Dorsolateral prefrontal cortex (tissue), 122 donors: ENCODE measurements at places on chromosomes 5 and 9. TPM values are rescaled to one million over a fixed set of nuclear protein-coding genes. Genes with fewer than 3 reads are reported as not detected.
A peak's percentile ranks its signal among the peaks of the same experiment; 100 is the strongest.

GRCh38 chr9:125890826-125891225 is 143.7 kb downstream of the PBX3 start:
- DNase-seq: no peak

DNA sequence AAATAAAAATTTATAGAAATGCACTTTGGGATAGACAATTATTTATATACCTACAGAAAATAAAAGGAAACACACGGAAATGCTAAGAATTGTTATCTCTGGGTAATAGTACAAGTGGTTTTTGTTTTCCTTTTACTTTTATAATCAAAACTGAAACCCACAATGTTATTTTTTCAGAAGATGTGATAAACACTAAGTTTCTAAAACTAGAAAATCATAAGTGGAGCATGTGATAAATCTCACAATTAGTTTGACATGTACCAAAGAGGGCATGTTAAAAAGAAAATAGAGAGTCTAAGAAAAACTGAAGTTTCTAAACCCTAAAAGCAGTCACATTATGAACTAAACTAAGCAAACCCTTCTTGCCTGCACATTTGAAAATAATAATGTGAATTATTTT is 61.1 kb downstream of the OXCT1 start:
- DNase-seq: no peak

The WNK2 gene
- 147 TPM for total RNA-seq

DNA sequence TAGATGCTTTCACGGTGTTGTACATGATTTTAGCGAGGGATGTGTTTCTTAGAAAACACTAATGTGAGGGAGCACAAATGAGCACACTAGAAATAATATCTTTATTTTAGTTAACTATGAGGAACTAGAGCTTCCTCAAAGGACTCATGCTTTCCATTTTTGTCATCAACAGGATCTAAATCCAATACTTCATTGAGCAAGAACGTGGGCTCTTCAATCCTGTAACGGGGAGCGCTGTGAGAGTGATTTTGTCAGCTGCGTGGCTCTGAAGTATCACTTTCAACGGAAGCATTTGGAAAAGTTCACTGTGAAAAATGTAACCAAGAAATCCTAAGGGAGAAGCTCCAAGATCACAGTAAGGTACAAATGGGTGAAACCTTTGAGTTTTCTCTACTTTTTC is 93.2 kb downstream of the LIX1 start:
- no peak for DNase-seq

DNA sequence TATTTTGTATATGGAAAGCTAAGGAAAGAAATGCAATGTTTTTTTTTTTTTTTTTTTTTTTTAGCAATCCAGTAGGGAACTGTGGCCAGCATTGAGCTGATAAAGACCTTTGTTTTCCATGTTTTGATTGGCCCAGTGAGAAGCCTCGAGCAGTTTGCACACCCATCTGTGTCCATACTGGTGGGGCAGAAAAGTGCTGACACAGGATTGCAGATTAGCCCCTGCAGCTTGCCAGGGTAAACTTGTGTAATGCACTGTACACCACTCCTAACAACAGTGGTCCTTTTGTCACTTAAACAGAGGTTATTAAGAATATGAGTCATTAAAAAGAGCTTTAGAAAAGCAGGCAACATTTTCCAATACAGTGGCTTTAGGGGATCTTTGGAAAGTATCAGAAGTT is 132.8 kb upstream of the CDKN2B start:
- DNase-seq: no peak

DNA sequence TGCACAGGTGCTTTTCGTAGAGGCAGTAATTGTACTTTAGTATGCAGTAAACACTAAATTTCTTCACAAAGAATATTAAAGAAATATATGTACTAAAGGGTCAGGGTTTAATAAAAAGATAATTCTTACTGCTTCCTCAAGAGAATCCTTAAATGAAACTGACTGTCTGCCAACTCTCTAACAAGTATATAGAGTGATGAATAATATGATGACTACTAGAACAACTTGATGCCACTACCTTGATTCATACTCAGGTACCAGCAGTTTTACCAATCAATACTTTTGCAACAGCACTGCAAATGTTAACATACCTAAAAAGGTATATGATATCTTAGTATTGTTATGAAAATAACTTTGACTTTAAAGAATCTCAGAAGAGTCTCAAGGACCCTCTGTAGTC is 3.8 kb downstream of the YIPF5 start:
- no peak for DNase-seq

DNA sequence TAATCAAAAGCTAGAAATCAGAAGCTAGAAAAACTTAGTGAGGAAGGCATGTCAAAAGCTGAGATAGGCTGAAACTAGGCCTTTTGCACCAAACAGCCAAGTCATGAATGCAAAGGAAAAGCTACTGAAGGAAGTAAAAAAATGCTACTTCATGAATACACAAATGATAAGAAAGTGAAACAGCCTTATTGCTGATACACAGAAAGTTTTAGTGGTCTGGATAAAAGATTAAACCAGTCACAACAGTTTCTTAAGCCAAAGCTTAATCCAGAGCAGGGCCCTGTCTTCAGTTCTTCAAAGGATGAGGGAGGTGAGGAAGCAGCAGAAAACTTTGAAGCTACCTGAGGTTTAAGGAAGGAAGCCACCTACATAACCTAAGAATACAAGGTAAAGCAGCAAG is 102.5 kb upstream of the SH3GL2 start:
- DNase-seq: no peak

The RPL7A gene
- 680 TPM for total RNA-seq

GRCh38 chr5:43104057-43104456 is 16.7 kb upstream of the ZNF131 start:
- DNase-seq: no peak

The CD14 gene
- 12.0 TPM for total RNA-seq

The PRRX2 gene
- total RNA-seq: 0.44 TPM

The IRX1 gene
- total RNA-seq: not detected

GRCh38 chr5:149294872-149295829 is 23.5 kb downstream of the AFAP1L1 start:
- DNase-seq: no peak

DNA sequence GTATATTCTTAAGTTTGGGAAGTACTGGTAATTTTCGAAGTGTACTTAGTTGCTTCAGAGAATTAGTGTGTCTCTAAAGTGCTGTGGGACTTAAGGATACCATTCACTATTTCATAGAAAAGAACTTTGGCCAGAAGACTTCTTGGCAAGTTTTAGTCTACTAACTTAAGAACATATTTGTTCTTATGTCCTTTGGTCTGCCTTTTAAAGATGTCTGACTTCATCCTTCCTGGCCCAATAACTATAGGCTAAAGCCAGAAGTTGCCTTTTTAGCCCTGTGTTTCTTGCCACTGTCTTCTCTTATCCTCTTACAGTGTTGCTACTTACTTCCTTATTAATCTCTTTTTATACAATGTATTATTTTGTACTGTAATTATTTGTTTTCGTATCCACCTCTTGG is 6.3 kb downstream of the RBM27 start:
- DNase-seq: no peak

The EQTN gene
- total RNA-seq: 1.2 TPM

The TMED9 gene
- 78.9 TPM for total RNA-seq

The GLDC gene
- 16.6 TPM for total RNA-seq

The OGN gene
- 0.52 TPM for total RNA-seq

GRCh38 chr5:97167435-97167834 is 15.6 kb downstream of the RIOK2 start:
- DNase-seq: no peak

- DNase-seq: no peak
Measured at GRCh38 chr9:123406691-123407216, 50.8 kb downstream of the CRB2 start.

GRCh38 chr5:104421431-104421830 is 858.8 kb upstream of the NUDT12 start:
- no peak for DNase-seq

The AK6 gene
- 21.9 TPM for total RNA-seq

DNA sequence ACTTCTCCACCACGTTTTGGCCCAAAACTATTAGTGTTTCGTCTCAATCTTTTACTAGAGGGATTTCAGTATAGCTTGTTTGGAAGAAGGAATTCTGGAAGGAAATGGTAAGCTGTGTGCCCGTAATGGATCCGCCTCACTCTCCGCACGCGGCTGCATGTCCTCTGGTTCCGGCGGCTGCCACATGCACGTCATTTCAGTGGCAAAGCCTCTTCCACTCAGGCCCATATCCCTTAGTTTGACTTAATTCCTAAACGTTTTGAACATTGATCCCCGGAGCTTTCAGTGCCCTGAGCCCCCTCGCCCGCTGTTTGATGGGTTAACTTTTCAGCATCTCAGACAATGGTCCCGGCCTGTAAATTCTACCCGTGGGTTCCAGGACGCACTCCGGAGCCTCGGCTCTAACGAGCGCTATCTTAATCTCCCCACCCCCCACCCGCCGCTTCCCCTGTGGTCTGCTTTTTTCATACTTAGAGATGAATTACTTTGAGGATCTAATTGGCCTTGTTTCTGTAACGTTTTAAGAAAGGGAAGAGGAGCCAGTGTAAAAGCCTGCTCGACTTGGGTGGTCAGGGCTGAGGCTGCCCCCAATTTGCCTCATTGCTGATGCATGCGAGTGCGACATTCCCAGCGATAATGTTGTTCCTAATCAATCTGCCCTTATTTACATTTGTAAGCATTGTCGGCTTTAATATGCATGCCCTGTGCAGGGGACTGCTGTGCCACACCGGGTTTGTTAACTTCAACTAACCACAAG is 4.6 kb downstream of the PTCH1 start:
- no peak for DNase-seq

- DNase-seq: no peak
Measured at GRCh38 chr5:83972236-83972635, 251.6 kb upstream of the HAPLN1 start.

GRCh38 chr5:65992630-65993029 is 66.3 kb downstream of the ERBIN start:
- no peak for DNase-seq

The C6 gene
- total RNA-seq: 0.27 TPM

The PDCD1LG2 gene
- total RNA-seq: 0.65 TPM

DNA sequence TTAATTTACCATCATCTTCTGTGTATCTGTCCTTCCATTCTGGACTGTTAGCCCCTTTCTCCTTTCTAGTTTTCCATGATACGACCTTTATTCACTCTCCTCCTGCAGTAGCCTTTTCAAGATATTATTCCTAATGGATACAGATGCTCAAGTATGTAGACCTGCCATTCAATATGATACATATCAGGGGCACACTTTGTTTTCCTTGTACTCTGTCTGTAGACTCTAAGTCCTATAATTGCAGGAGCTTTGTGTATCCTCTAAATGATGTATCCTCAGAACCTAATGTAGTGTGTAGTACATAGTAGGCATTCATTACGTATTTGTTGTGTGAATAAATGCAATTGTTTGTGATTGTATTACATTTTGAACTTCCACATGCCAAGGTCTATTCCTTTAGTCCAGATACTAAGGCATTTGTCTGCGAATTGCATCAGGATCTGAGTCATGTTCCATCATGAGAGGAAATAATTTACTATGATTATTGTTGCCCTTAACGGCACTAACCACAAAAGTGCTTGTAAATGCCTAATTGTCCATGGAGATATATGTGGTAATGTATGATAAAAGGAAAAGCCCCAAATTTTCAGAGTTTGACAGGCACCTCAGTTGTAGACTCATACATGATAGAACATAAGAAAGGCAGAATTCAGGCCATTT is 57.1 kb upstream of the IZUMO3 start:
- no peak for DNase-seq

DNA sequence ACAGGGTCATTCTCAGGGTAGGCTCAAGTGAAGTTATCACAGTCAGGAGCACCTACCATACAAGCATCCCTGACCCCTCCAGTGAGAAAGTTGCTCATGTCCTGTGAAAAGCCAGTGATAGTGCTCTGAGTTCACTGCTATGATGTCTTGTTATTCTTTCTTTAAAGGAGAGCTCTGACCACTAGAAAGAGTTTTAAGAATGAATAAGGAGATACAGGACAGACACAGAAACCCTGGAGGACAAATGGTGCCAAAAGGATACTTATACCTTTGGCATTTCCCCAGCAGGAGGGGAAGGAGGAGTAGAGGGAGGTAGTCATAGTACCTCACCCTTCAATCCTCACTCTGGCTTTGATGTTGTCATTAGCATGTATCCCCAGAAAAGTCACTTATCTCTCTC is 84.0 kb upstream of the AGXT2 start:
- no peak for DNase-seq

DNA sequence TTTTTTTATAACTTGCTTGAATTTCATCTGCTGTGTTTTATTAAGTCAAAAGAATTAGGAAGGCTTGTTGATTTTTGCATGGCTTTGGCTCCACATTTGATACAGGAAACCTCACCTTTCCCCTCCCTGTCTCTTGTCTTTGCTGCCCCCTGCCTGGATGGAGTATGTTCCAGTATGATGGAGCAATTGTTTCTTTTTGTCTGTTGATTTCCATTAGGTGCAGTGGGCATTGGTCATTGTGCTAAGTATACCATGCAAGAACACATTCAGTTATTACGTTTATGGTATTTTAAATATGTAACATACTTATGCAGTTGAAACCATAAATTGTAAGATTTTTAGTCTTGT is 19.6 kb downstream of the TJP2 start:
- no peak for DNase-seq

DNA sequence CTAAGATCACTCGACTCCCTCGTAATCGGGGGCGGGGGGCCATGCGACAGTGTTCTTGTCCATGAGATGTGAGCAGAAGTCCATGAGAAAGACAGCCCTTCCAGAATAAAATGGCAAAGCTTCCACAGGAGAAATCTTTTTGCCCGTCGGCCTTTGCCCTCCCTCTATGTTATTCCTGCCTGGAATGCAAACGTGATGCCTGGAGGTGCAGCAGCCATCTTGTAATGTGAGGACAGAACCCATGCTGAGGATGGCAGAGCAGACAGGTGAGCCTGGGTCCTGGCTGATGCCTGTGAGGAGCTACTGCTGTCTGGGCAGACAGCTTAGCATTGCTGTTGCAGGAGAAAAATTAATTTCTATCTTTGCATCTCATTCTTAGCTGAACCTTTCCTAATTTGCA is 17.2 kb downstream of the MED10 start:
- no peak for DNase-seq

GRCh38 chr9:134617836-134618162 is 23.8 kb upstream of the COL5A1 start:
- DNase-seq: peak; percentile 13

- no peak for DNase-seq
Measured at GRCh38 chr9:103798620-103799019, 295.5 kb upstream of the SMC2 start.

DNA sequence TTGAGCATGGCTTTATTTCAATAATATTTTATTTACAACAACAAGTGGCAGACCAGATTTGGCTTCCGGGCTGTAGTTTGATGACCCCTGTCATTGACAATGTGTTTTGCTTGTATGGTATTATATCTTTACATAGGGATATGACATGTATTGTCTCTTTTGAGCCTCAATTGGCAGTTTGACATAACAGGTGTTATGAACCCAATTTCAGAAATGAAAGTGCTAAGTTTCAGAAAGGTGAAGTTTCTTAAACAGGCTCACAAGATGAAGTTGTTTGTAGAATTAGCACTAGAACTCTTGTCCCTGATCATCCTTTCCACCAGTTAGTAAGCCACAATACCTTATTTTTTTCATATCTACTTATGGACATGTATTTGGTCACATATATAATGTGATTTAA is 303.0 kb upstream of the GRIA1 start:
- DNase-seq: no peak
